Activated CD8-positive, alpha-beta memory T cell treated with anti-CD3 and anti-CD28 coated beads, Interleukin-2, amount 10 ng/mL, durations not matched to agents 7 days and 5 days (primary cell): ENCODE measurements at places on chromosomes 1 and 21. TPM values are rescaled to one million over a fixed set of nuclear protein-coding genes. Genes with fewer than 3 reads are reported as not detected.

FOXE3 gene
- not detected for total RNA-seq

DNA sequence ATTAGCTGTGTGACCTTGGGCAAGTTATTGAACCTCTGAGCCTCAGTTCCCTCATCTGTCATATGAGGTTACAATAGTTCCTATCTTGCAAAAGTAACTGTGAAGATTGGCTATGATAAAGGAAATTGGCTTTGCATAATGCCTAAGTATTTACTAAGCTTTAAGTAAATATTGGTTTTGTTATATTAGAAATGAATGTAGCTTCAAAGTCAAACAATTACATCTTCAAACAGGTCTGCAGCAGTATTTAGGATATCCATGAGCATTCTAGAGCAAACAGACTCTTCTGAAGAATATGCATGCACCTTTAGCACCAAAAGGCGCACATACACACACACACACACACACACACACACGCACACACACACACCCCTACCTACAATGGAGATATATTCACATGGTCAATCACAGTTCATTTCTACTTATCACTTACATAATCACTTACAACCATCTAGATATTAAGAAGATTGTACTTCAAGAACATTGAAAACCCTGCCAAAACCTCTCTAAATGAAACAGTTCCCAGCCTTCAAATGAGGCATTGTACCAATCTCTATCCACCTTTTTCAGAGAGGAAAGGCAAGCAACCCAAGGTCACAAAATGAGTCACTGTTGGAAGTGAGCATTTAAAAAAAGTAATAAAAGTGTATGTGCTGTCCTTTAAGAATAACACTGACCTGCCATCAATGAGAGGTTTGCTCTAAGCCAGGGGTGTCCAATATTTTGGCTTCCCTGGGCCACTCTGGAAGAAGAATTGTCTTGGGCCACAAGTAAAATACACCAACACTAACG, 13.4 kb upstream of the FAM43B start:
- no peak for DNase-seq

DNA sequence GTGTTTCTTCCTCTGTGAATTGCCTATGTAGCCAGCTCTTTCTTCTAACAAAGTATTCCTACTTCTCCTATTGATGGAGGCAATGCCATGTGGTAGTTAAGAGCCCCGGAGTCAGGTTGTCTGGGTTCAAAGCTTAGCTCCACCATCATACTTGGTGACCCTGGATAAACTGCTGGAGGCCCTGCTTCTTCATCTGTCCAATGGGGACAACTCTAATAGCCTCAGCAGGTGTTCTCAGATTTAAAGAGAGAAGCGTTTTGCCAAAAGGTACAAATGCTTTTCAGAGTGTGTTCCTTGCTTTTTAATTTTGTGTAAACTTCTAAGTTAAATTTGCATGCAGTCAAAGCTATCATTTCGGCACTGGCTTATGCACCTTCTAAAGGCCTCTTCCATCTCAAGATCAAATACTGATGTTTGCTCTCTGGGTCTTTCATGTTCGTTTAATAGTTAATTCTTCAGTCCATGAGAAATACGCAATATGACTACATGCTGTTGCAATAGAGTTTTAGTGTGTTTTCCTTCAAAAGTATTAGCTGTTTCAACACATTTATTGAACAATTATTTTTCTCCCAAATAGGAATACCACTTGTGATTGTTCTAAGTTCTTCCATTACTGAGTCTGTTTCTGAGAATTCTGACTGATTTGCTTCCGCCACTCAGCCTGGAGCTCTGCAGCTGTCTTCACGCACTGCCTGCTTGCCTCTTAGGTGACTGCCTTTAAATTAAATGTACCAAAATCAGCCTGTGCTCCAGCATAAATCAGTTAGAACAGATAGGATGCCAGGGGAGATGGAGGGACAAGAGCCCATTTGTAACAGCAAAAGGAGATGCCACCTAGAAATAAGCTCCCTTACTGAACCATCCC, 75.6 kb downstream of the CAPZB start:
- DNase-seq = no peak

KRTAP19-3 gene
- total RNA-seq = not detected

NRAS gene
- 39.7 TPM for total RNA-seq

DNA sequence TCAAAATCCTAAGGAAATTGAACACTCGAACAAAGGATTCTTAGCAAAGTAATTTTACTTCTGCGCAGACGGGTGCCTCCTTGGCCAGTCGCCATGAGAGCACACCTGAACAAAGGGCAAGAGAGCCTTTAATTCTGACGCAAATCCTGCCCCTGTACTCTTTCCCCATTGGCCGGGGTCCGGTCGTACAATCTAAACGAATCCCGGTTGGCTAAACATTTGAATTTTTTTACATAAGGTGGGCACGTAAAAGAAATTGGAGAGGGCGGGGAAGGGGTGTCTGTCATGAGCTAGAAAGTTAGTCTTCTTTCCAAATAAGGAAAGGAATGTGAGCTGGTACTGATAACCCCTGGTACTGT, 8.2 kb upstream of the IL22RA1 start:
- DNase-seq = no peak

CR2 gene
- total RNA-seq = not detected

- no peak for DNase-seq
Measured at GRCh38 chr21:16013570-16013969, 283.8 kb downstream of the USP25 start.

DNA sequence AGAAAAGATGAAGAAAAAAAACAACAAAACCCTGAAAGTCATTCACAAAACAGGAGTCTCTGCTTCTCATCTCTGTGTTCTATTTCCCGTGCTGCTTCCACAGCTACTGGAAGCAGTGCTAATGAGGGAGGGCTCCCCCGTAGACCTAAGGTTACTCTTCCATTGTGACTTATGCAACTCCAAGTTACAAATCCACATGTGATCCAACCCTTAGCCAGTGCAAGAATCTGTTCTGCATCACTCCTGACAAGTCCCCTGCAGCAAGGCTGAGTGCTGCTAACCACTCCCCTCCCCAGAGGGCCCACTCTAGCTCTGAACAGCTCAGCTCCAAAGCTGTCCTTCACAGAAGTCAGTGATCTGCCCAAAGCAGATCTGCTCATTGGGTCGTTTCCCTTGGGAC, 10.3 kb downstream of the DNALI1 start:
- DNase-seq = no peak

DNA sequence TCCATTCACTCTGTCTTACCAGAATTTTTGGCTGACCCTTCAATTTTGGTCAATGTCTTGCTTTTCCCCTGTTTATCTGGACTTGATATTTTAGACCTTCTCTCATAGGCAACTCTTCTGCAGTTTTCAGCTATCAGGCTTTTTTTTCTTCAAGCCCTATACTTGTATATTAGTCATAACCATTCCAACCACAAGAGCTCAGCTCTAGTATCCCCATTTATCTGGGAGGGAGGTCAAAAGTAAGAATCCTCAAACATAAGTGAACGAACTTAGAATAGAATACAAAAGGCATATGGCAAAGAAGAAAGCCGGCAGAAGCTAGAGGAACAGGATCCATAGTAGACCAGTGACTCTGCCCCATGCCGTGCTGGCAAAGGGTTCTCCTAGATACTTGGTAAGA, 45.9 kb upstream of the TNFSF4 start:
- no peak for DNase-seq

GRCh38 chr1:72015006-72015405, 267.3 kb downstream of the NEGR1 start:
- DNase-seq = no peak

RPL5 gene
- total RNA-seq = 581 TPM

DNA sequence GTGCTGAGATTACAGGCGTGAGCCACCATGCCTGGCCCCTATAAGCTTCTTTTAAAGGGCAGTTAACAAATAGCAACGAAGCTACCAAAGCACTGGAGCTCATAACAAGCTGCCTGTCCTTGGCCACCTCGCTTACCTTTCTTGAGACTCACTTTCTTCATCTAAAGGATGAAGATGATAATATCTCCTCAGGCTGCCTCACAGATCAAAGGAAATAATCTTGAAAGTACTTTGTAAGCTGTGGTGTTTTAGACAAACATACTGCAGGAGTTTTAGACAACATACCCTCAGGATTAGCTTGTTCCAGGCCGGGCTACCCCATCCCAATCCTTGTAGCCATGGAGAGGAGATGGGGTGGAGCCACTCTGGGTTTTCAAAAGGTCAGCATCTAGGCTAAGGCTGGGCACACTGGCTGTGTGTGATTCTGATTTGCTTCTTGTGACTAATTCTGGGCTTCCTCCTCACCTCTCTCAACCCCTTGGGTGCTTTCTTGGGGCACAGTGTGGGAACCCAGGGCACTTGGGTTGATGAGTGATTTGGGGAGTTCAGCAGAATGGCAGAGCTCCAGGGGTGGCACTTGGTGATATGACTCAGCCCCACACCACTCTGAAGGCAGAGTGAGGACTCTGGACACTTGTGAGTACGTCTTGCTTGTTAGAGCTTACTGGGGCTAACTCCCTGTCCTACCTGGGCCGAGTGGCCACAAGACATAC, 5.2 kb downstream of the GPR25 start:
- DNase-seq = peak; percentile 74

DNA sequence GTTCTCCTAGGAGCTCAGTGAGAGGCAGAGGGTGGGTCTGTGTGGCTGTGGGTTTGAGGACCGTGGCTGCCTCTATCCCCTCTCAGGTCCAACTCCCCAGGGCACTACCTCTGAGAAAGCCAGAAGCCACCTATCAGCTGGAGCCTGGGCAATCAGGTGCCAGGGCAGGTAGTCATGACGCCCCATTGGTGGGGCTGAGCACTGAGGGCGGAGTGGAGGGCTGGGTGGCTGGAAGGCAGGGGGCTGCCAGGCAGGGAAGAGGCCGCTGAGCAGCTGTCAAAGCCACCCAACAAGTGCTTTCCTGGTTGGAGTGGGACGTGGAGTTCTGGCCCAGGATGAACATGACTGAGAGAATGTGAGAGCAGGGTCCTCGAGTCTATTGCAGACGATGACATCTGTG, 164.9 kb upstream of the AJAP1 start:
- no peak for DNase-seq

GRCh38 chr1:33517596-33518250, 45.3 kb downstream of the ZSCAN20 start:
- no peak for DNase-seq

DNA sequence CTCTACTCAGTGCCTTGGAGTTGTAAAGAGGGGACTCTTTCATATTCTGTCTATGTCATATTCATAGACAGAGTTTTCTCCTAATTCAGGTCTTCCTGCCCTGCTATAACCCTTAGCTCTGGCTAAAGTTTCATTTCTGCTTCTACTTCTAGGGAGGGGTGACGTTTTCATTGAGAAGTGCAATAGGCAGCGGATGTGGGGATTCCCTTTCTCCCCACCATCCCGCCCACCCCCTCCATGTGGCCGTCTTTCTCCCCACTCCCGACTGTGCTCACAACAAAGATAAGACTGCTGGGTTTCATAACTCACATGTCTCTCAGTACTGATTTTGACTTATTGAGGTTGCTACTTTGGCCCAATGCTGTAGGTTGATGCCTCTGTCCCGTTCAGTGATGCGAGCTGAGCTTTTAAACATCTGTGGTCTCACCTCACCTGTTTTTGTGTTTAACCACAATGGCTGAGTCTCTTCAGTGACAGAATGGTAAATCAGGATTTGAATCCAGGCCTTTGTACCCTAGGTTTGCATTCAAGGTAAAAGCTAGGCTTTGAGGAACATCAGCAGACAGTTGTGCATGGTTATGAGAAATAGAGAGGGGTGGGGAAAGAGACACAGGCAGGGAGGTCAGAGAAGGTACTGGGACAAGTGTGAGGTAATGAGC, 7.8 kb upstream of the KIF14 start:
- peak; percentile 75 for DNase-seq

- DNase-seq = no peak
Measured at GRCh38 chr1:16445052-16445451, 4.5 kb downstream of the NECAP2 start.

- DNase-seq = no peak
Measured at GRCh38 chr1:169722779-169723178, 11.1 kb downstream of the SELE start.

GORAB gene
- total RNA-seq = 13.6 TPM

- DNase-seq = no peak
Measured at GRCh38 chr1:25561421-25562100, 18.2 kb downstream of the LDLRAP1 start.

DIRAS3 gene
- not detected for total RNA-seq

SPRR2G gene
- not detected for total RNA-seq

LCK gene
- 441 TPM for total RNA-seq

DNA sequence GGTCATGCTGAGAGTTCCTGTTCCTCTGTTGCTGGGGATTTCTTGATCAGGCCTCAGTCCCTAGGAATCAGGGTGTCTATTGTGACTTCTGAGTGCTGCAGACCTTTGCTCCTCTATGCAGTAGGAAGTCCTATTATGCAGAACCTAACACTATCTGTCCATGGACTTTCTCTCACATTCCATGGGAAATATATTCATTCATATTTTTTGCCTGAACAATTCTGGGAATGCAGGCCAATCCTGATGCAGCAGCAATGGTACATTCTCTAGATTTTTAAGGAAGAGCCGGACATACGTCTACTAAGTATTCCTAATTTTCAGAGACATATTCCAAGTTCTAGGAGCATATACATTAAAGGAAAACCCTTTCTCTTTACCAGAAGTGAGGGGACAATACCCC, 61.1 kb upstream of the C1orf87 start:
- DNase-seq = no peak

C1orf94 gene
- total RNA-seq = not detected
